ENCODE measurements at places on chromosomes 4 and X.

DNA sequence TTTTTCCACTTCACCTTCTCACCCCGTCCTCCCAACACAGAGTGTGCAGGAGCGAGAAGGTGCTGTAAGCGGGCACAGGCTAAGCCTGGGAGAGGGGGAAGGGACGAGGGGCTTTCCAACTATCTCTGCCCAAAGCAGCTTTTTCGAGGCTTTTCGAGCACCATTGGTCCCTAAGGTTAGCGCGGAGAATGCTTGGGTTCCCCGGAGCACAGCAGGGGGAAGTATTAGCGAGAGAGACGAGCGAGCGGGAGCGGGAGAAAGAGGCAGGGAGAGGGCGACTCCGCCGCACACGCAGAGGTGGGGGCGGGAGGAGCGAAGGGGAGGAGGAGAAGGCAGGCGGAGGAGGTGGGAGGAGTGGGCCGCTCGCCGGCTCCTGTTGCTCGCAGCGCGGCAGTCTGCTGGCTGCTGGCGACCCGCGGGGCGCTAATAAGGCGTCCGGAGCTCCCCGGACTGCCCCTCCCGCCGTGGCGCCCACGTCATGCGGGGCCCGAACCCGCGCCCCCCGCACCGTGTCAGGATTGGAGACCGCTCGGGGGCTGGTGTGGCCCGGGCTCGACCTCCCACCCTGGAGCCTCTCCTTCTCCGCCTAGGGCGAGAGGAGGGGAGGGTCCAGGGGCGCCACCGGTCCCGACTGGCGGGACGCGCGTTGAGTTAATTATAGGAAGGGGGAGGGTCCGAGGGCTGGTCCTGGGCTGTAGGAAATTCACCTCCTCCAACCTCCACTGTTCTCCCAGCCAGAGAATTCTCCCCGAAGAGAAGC, at the start of gene ADAMTS3:
Gene ADAMTS3 (minus strand): TSS at position 263 of the 760 bp plus-strand sequence. CDS start 459 bp downstream, outside the sequence.
- DNase-seq = no peak

DNA sequence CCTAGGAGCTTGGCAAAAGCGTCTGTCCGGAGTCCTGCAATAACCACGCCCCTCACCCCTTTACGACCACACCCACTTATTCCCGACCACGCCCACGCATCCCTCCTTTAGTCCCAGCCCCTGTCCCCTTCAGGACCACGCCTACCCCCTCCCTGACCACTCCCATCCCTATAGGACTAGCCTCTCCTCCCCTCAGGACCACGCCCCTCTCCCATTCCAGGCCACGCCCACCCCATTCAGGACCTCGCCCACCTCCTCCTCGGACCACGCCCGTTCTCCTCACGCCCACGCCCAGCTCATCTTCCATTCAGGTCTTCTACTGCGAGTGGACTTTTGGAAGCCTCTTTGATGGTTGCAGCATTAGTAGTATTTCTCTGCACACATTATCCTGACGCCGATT, 131.2 kb upstream of the STX18 start:
- no peak for DNase-seq

DNA sequence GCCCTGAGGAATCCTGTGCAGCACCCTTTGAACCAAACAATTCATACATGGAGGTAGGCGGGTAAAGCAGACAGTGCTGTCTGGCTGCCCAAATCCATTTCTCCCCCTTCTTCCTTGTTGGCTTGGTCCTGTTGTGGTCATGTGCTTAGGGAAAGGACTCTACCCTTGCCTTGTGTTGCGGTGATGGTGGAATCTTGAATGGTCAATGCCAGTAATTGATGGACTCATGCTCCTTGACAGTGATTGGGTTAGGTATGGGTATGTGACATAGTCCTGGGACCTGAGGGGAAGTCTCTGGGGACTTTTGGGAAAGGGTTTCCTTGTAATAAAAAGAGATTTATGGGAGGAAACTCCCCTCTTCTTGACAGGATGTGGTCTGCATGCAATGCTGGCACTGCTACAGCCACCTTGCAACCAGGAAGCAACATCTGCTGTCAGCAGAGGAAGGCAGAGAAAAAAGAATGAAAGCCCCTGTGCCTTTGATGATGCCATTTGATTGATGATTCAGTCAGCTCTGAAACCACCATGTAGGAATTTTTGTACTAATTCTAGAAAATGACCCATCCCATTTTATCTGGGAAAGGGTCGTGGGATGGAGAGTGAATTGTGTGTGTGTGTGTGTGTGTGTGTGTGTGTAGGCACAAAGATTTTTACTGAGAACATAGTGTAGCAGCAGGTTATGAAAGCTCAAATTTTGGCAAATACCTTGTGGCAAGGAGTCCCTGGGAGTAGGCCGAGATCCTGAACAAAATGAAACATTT, 30.0 kb upstream of the HUWE1 start:
- DNase-seq = peak; percentile 24

- no peak for DNase-seq
Measured at GRCh38 chr4:19583827-19584569, 667.7 kb upstream of the SLIT2 start.
